ENCODE measurements at places on chromosomes 16 and 17. TPM values are rescaled to one million over a fixed set of nuclear protein-coding genes. Genes with fewer than 3 reads are reported as not detected.

- peak; percentile 10 for DNase-seq
Observed at GRCh38 chr17:6903326-6903900, 71.9 kb upstream of the TEKT1 start.

GRCh38 chr17:1108765-1109605, 70.8 kb downstream of the ABR start:
- peak; percentile 69 for DNase-seq

DNA sequence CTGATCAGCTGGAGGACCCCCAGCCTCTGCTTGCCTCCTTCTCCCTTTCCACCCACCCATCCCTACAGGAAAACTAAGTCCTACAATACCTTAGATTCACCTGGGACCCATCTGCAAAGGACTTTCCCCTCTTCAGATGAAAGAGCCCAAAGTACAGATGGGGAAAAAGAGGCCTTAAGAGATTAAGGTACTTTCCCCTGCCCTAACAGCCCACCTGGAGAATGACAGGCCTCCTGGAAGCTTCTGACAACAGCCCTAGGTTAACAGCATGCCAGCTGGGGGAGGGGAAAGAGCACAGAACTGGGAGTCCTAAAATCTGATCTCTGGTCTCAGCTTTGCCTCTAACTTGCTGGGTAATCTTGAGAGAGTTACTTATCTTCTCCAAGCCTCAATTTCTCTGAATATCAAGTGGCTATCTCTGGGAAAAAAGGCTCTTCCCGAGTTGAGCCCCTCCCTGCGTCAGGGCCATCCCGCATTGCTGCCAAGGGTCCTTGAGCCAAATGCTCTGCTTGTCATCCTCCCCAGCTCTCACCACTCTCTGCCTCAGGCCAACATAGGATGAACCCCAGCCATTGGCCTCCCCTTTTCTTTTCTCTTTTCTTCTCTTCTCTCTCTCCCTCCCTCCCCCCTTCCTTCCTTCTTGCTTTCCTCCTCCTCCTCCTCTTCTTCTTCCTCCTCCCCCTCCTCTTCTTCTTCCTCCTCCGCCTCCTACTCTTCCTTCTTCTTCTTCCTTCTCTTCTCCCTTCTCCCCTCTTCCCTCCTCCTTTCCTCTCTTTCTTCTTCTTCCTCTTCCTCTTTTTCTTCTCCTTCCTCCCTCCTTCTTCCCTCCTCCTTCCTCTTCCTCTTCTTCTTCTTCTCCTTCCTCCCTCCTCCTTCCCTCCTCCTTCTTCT, 22.5 kb upstream of the SP6 start:
- no peak for DNase-seq

DNA sequence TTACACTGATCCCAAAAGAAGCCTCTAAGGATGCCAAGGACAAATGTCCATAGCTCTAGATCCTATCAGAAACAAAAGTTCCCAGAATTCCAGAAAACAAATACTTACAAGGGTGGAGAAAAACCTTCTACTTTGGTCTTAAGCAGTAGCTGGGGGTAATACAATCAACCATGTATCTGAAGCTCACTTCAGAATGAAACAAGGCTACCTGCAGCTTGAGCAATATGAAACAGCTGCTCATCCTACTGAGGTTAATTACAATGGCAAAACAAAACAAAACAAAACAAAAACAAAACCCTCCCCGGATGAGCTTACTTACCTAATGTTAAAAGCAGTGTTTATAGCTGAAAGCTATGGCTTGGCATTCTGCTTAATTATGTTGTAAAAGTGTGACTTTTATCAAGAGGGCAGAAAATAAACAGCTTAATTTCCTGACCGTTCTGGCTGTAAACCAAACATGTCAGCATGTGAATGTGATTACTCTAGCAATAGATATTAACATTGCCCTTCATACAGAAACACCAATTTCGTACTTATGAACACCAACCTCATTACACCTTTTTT, 10.5 kb downstream of the PDZD9 start:
- no peak for DNase-seq

Gene GSG1L
- total RNA-seq = 1.4 TPM

DNA sequence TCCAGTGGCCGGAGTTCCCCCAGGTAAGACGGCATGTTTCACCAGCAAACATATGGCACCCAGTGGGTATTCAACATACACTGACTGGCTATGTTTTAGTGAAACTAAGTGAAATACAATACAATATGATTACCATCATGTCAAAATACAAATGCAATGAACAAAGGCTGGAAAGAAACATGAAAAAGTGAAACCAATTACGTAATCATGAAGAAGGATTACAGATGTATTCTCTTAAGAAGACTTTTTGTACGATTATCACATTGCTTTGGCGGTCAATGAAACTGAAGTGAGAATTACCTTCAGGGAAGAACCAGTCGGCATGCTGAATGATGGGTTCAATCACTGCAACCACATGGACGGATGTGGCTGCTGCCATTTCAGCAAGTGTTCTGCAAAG, 71.7 kb downstream of the ARHGAP17 start:
- DNase-seq = no peak

GRCh38 chr17:8618825-8619224, 11.7 kb downstream of the MYH10 start:
- no peak for DNase-seq

GRCh38 chr17:36500745-36501225, 14.3 kb downstream of the ZNHIT3 start:
- peak; percentile 15 for DNase-seq

GRCh38 chr17:64968652-64969501, 49.6 kb upstream of the LRRC37A3 start:
- DNase-seq = no peak

GRCh38 chr16:85003725-85004586, 7.4 kb downstream of the ZDHHC7 start:
- no peak for DNase-seq

Gene PIMREG
- 12.3 TPM for total RNA-seq

DNA sequence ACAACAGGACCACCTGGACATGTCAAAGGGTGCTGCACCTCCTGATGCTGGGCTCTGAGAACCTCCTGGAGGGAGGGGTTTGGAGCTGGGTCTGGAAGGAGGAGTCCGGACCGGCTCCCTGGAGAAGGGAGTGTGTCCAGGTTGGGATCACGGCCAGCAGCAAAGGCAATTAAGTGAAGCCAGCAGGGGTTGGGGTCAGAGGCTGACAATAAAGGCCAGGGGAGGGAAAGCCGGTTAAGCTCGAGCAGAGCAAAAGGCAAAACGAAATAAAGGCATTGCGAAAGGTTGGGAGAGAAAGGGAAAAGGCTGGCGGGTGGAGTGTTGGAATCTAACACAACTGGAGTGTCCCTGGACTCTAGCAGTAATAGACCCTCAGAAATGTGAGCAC, 992 bp upstream of the CACNG4 start:
- no peak for DNase-seq

Gene KRT40
- 7.7 TPM for total RNA-seq

GRCh38 chr16:57265850-57266530, 18.5 kb downstream of the PLLP start:
- DNase-seq = no peak

Gene PLA2G10
- not detected for total RNA-seq

Gene LLGL2
- 19.9 TPM for total RNA-seq

DNA sequence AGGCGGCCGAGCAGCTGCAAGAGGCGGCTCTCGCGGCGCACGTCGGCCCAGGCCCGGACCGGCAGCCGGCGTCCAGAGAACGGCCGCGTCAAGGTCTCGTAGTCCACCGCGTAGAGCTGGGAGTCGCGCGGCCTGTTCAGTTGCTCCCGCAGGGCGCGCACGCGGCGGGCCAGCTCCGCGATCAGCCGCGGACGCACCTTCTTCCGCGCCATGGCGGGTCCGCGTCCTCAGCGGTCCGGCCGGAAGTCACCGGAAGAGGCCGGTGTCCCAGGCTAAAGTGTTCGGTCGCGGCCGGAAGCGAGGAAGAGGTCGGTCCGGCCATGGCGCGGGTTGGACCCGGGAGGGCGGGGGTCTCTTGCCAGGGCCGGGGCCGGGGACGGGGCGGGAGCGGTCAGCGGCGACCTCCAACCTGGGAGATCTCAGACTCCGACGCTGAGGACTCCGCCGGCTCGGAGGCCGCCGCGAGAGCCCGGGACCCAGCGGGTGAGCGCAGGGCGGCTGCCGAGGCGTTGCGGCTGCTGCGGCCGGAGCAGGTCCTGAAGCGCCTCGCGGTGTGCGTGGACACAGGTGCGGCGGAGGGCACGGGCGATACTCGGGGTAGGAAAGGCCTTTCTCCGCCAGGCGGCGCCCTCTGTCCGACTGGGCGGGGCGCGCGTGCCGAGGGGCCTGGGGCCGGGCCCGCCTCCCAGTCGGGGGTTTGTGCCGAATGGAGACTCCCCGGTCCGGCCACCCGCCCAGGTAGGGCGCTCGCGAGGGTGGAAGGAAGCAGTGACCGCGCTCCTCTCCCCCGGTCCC, at the start of gene MRPS34:
TSS of gene MRPS34 (minus strand) at position 227 of the 795 bp plus-strand sequence. CDS start at position 212, 15 bp downstream.
- peak; percentile 93 for DNase-seq

DNA sequence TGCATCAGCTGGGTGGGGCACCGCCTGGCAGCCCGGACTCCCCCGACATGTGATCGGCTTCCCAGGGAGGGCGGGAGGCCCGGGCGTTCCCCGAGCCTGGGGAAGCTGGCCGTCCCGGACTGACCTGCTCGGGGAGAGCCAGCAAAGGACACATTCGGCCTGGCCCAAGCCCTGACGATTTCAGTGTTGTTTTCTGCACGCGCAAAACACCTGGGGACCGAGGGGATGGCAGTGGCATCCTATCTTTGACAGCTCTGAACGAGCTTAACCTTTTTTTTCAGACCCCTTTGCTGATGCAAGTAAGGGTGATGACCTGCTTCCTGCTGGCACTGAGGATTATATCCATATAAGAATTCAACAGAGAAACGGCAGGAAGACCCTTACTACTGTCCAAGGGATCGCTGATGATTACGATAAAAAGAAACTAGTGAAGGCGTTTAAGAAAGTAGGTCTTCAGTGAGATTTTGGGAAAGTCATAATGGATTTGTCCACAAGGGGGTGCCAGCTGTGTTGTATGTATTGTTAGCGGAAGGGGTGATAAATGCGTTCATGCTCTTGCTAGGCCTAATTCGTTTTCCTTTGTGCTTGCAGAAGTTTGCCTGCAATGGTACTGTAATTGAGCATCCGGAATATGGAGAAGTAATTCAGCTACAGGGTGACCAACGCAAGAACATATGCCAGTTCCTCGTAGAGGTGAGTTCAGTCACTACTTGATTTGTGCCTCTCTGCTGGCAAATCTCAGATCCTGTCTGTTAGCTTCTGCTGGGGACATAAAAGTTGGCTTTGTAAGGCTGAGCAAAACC, 1.0 kb downstream of the EIF1 start:
- peak; percentile 76 for DNase-seq

Gene SLX1B
- 6.2 TPM for total RNA-seq

- DNase-seq = peak; percentile 60
Observed at GRCh38 chr17:73984941-73985340, 218.5 kb upstream of the RPL38 start.

DNA sequence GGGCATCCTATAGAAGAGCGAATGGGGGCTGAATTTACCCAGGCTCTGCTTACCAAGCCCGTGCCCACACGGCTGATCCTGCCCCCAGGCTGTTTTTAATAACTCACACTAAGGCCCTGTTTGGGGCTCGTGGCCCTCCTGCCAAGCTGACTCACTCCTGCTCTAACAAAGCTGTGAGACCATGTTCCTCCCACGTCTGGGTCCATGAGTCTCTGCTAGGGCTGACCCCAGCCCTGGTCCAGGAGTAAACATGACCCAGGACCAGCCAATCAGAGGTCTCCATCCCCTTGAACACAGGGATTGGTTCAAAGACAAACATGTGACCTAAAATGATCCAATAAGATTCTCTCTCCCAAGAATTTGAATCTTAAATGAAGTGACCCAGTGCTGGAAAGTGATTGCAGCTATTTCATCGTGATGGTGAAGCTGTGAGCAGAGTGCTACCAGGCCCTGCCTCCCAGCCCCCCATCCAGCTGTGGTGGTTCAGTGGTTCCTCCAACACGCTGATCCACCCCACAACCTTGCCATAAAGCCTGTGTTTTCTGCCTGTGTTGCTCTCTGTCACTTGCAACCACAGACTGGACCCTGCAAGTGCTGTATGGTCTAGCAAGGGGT, 57.2 kb downstream of the C16orf82 start:
- DNase-seq = no peak

DNA sequence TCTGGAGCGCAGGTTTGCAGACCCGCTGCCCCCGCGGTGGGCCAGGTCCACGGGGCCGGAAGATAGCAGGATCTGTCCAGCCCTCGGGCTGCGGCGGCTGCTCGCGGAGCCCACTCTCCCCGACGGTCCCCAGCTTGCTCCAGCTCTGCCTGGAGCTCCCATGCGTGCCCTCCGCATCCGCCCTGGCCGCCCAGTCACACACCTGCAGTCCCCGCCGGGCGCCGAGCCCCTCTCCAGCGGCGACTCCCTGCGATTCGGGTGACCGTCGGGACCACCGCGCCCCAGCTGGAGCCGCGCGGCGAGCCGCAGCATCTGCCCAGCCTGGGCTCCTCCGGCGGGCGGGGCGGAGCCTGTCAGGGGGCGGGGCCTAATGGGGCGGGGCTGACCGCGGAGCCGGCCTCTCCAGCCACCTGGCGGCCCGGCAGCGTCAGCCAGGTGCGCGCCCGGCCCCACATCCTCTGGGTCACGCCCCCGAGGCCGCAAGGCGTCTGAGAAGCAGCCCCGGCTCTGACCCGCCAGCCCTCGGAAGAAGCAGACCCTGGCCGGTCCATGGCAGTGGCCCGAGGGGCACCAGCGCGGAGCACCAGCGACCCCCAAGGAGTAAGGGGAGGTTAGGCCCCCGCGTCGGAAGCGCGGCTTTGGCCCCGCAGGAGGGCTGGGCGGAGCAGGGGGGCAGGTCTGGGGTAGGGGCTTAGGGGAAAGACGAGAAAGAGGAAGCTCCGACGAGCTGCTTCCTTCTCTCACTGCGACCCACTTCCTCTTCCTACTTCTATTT, at the start of gene PIK3R5:
TSS of gene PIK3R5 (minus strand) at position 314 of the 775 bp plus-strand sequence. CDS start 54,213 bp downstream, outside the sequence.
- DNase-seq = peak; percentile 14

GRCh38 chr17:12592941-12593340, 72.7 kb upstream of the MYOCD start:
- DNase-seq = no peak

- DNase-seq = no peak
Observed at GRCh38 chr17:53628011-53628410, 194.7 kb upstream of the KIF2B start.

DNA sequence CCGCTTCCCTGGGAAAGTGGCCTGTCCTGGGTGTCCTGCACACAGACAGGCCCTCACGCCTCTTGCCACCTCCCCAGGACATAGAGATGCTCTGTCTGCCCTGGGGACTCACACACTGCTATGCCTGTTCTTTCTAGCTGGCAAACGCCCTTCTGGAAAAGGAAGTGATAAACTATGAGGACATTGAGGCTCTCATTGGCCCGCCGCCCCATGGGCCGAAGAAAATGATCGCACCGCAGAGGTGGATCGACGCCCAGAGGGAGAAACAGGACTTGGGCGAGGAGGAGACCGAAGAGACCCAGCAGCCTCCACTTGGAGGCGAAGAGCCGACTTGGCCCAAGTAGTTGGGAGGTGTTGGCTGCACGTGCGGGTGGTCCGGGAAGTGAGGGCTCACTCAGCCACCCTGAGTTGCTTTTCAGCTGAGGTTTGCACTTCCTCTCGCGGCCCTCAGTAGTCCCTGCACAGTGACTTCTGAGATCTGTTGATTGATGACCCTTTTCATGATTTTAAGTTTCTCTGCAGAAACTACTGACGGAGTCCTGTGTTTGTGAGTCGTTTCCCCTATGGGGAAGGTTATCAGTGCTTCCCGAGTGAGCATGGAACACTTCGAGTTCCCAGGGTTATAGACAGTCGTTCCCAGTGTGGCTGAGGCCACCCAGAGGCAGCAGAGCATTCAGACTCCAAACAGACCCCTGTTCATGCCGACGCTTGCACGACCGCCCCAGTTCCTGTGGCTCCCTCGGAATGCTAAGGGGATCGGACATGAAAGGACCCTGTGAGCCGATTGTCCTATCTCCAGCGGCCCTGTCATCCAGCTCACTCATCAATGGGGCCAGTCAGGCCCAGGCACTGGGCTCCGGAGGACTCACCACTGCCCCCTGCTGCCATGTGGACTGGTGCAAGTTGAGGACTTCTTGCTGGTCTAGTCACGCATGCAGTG, 3.5 kb upstream of the RPL13 start:
- DNase-seq = peak; percentile 81

All from tongue (tissue), 3 donors.